Activated T-cell treated with anti-CD3 and anti-CD28 coated beads, Interleukin-2, amount 50 U/mL, for 72 hours (primary cell): ENCODE measurements at places on chromosomes 12 and 14. TPM values are rescaled to one million over a fixed set of nuclear protein-coding genes. Genes with fewer than 3 reads are reported as not detected.

Gene CATSPERB
- total RNA-seq: 0.91 TPM

GRCh38 chr12:121797937-121798786 lies 4.7 kb upstream of the RHOF start:
- no peak for DNase-seq

GRCh38 chr14:101150039-101150610 lies 246.6 kb upstream of the RTL1 start:
- no peak for DNase-seq

- DNase-seq: peak; percentile 32
These were observed 1.1 kb downstream of the TAOK3 start for GRCh38 chr12:118371321-118372282.

- no peak for DNase-seq
These were observed 1426.9 kb downstream of the AACS start for GRCh38 chr12:126492181-126492580.
